ENCODE measurements at places on chromosomes 16 and 17.

- DNase-seq, result no peak
These were observed 32.1 kb upstream of the LONP2 start for GRCh38 chr16:48212033-48212432.

- no peak for DNase-seq
These were observed 11.2 kb downstream of the BCL7C start for GRCh38 chr16:30882429-30883310.

DNA sequence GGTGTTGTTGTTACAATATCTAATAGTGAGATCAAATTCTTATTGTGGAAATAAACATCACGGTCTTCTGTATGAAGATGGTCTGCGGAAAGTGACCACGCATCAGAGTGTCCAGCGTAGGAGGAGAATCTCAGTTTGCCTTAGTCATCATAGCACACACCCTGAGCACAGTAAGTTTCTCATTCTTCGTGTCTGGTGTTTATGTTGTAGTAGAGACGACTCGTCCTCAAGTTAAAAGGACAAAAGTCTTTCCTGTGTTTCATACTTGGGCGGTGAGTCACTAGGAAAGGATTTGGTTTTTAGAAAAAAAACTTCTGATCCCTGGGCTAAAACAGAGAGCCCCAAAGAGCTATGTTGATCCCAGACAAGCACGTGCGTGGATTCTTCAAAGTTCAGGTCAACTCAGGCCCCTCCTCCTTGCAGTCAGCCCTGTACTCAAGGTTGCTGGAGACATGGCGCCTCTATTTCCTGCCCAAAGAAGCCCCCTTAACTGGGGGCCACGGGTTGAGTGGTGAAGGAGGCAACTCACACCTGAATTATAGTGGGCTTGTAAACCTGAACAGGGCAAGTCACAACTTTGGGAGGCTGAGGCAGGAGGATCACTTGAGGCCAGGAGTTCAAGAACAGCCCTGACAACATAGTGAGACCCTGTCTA, 170.4 kb downstream of the ZFHX3 start:
- DNase-seq, result no peak

DNA sequence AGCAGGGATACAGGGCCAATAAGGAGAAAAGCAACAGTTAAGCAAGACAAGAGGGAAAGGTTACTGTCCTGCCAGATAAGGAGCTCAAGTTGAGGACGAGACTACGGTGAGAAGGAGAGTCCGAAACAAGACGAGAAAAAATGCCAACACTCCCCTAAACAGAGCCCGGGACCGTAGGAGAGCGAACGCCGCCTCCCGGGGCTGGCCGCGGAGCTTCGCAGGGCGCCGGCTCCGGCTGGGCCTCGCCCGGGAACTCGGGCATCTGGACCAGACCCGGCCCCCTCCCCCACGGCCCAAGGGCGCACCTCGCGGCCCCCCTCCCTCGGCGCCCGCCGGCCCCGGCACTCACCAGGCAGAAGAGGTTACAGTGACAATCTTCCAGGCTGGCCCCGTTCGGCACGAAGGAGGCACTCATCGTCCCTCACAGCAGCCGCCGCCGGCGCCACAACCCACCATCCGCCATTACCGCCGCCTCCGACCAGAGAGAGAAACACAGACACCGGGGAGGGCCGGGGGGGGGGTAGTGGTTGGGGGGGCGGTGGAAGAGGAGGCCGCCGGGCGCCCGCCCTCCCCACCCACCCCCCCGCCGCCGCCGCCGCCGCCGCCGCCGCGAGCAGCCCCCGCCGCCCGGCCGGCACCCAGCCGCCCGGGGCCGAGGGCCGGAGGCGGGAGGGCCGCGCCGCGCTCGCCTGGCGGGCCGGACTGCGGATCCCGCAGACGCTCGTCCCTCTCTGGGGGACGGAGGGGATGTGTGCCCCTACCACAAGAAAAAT, at the start of gene MED13:
Gene MED13 (minus strand): TSS at position 488 of the 773 bp plus-strand sequence. CDS start 73 bp downstream, at position 415.
- peak; percentile 26 for DNase-seq

DNA sequence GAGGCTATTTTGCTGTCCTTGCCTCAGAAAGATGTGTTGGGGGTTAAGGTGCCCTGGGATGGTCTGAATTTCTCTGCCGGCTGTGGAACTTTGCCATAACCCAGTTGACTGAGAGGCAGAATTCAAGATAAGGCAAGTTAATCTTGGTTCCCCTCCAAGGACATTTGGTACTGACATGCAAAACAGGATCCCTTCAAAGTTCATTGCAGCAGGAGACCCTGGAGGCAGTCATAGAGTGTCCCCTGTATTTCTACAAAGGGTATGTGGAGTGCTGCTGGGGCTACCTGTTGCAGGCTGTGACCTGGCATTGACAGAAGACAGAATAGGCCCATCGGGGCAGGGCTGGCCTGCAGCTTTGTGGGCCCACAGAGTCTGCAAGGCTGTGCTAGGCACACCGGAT, 135.6 kb upstream of the IRX3 start:
- DNase-seq, result no peak

- no peak for DNase-seq
These were observed 9.8 kb upstream of the PLK1 start for GRCh38 chr16:23668873-23669272.

- no peak for DNase-seq
These were observed at the start of gene LPCAT2 for GRCh38 chr16:55508941-55509931. Gene LPCAT2, plus strand, starts transcription at chr16:55509072. Its CDS starts 110 bp downstream, at chr16:55509182.

GRCh38 chr17:48593126-48593829, at the start of gene HOXB5:
Gene HOXB5, minus strand, starts transcription at chr17:48593779. Its CDS starts 97 bp downstream, at chr17:48593682.
- no peak for DNase-seq

DNA sequence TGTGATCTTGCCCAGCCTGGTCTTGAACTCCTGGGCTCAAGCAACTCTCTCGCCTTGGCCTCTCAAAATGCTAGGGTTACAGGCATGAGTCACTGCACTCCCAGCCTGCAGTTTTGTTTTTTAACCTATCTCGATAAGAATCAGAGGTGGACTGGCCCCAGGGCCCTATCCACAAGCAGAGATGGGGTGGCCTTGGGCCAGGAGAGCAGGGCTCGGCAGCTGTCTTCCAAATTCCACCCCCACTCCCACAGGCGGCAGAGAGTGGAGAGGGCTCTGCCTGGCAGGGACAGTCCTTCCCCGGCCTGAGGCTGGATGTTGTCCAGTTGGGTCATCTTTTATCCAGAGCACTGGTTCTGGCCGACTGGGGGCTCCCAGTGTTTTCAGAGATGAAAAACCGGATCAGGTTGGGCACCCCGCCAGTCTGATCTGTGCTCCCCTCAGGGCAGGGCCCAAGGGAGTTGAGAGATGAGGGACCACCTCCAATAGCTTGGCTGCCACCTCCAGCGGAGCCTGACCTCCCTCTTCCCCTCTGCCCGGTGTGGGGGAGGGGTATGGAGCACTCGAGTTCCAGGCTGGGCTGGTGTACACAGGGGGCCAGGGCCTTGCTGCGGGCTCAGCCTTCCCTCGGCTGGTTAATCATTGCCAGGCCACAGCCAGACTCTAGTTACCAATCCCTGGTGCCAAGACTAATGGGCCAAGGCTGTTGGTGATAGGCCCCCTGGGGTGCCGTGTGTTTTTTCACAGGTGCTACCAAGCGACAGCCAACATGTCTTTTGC, 30.3 kb upstream of the MYO15B start:
- no peak for DNase-seq

DNA sequence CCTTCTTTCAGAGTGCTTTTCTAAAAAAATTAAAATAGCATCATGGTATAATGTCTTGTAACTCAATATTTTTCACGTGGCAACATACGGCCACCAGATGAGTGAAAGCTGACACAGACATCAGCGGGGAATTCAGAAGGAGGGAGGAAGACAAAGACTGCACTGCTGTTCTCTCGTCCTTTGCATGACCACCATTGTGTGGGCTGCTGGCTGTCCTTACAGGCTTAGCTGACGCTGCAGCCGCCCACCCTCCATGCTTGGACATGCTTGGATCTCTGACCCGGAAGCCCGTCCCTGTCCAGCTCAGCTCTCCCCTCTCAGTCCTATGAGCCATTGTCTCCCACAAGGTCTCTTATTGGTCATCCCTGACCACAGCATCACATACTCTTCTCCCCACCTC, 11.4 kb upstream of the MLYCD start:
- DNase-seq, result no peak
